ENCODE measurements at places on chromosomes 3 and 15.

DNA sequence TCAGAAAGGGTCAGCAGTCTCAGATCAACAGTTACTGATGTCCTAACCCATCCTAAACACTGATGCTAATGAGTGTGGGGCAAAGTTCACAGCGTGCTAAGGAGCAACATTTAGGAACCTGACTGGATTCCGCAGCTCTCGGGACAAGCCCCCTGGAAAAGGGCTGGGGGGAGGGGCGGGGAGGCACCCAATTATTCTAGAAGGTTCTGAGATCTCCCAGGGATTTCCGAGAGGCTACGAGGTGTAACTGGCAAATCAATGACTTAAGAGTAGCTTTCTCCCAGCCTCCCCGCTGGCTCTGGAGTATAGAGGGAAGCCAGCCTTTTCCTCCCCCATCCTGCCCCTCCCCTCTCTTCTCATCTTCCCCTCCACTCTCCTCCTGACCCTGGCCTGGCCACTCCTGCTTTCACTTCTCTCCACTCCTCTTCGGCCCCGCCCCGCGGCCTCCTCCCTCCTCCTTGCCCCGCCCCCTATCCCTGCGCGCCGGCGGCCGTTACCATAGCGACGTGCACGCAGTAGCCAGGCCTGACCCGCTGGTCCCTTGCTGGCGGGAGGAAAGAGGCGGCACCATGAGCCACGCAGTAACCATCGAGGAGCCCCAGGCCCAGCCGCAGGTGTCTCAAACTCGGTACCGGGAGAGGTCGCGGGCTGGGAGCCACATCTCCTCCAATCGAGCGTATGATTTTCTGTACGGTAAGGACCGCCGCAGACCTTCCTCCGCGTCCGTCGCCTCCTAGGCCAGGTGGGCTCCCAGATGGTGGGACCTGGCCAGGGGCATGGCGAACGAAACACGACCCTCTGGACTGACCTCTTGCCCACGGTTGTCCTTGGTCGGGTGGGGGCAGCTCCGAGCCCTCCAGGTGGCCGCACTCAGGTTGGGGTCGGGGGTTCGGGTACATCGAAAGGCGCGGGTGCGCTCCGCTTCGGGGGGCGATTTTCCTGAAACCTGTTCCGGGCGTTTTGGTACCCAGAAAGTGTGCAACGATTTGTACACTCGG is at the start of gene CFAP91:
TSS of gene CFAP91 (plus strand) at position 493 of the 998 bp plus-strand sequence. CDS start at position 570, 77 bp downstream.
- no peak for DNase-seq

DNA sequence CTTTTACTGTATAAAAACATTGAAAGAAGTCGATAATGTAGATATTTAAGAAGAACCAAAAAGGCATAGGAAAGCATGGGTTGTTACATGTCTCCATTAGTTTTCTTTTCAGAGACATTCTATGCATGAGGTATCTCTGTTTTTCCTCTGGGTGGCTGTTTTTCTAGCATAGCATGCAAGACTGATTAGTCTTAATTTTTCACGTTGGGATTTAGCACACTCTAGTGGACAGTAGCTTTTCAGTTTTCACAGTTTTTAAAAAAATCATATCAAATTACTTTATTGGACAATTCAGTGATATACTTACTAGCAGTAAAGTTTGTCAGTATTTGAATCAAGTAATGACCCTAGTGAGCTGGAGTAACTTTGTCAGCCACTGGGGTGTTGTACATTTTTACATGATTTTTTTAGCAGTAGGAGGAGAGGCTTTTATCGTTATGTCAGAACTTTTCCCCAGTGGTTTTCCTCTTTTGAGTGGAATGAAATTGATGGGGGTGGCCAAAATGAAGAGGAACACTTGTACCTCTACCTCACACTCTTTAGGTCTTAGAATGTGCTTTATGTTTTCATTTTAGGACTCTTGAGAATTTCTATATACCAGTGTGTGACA is 57.2 kb downstream of the SEC22A start:
- DNase-seq: no peak

DNA sequence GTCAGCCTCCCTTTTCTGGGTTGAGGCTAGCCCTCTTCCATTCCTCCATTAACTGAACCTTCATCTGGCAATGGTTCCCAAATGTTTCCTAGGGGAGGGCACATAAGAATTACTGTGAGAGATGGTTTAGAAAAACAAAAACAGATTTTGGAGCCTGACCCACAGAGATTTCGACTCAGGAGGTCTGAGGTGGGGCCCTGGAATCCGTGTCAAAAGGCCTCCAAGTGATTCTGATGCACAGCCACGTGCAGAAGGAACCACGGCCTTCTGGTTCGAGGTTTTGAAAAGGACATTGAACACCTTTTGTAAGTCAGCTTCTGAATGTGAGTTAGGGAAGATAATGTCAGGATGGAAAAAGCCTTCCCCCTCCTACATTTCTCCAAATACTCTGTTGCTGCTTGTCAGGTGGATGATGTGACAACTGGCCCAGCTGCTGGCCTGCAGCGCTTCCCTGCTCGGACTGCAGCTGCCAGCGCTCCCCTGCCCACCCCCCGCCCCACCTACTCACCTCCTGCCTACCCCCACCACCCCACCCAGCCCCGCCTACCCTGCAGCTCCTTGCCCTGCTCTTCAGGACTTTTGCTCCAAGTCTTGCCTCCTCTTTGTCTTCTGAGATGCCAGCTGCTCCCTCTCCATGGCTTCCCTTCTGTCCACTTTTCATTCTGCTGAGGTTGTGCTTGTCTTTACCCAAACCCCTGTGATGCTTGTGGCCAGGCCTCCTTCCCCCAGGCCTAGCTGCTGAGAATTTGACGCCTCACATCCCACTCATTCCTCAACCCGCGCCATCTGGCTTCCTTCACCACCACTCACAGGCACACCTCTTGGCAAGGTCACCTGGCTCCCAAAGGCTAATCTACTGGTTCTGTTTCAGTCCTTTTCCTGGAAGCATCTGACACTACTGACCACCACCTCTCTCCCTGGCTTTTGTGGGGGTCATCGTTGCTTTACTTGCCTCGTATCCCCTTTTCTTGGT is 6.6 kb downstream of the EHD4 start:
- DNase-seq: no peak

DNA sequence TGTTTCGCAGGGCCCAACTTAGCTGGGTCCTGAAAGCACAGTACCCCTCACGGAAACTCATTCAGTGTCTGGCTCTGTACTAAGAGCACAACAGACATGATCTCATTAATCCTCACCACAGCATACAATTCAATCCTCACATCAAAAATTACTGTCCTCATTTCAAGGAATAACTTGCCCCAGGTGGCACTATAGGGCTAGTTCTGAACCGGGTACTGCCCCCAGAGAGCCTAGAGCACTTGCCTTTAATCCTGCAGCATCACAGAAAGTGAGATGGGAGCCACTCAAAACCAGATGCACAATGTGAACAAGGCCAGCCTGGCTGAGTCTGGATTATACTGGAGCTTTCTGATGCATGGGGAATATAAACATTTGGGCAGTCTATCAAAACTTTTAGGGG is 122.6 kb downstream of the OSBPL10 start:
- DNase-seq: no peak

GRCh38 chr15:64058279-64058678 is 12.0 kb upstream of the DAPK2 start:
- DNase-seq: no peak

DNA sequence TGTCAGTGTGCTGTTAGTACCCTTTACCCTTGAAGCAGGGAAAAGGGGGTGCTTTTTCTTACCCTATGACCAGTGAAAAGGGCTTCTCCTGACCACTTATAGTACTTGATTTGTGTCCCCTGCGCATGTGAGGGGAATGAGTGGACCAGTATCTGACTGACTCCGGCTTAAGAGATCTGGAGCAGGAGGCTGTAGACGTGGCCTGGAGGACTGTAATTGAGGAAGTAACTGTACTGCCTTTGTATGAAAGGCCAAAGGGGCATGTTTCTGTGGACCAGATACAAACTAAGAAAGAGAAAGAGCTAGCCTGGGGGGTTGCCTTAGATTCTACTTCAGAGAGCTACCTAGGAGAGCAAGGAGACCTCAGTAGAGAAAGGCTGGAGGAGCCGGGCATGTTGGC is 89.9 kb upstream of the TBL1XR1 start:
- DNase-seq: no peak

DNA sequence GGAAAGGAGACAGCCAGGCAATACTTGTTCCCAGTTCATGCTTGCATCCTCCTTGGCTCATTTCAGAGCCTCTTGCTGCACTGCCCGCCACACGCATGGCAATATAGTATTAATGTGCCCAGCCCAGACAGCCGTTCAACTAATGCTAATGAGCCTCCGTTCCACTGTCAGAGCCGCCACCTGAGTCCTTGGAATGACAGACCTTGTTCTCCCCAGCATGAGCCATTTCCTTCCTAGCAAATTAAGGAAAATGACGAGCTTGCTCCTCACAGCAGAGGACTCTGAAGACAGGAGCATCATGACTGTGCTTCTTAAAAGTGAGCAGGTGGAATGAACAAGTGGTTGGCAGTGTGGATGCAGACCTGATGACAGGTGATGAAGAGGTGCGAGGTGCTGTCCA is 10.8 kb upstream of the LRRC15 start:
- DNase-seq: no peak

GRCh38 chr3:189324538-189325138 is 152.9 kb downstream of the TPRG1 start:
- DNase-seq: no peak

DNA sequence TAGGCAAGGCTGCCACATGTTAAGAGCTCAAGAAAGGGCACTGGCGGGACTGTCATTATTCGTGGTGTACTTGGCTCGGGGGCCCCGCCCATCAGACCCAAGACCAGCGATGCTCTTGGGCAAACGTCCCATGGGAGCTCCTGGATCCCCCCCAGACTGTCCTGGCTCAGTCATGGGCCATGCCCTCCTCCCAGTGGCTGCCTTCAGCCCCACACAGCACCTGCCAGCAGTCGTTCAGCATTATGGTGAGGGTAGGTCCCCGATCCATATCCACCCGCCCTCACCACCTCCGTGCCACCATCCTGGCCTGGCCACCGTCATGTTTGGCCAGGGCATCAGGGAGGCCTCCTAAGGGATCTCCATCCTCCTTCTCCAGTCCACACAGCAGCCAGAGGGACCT is 51.4 kb upstream of the IQSEC1 start:
- DNase-seq: no peak

DNA sequence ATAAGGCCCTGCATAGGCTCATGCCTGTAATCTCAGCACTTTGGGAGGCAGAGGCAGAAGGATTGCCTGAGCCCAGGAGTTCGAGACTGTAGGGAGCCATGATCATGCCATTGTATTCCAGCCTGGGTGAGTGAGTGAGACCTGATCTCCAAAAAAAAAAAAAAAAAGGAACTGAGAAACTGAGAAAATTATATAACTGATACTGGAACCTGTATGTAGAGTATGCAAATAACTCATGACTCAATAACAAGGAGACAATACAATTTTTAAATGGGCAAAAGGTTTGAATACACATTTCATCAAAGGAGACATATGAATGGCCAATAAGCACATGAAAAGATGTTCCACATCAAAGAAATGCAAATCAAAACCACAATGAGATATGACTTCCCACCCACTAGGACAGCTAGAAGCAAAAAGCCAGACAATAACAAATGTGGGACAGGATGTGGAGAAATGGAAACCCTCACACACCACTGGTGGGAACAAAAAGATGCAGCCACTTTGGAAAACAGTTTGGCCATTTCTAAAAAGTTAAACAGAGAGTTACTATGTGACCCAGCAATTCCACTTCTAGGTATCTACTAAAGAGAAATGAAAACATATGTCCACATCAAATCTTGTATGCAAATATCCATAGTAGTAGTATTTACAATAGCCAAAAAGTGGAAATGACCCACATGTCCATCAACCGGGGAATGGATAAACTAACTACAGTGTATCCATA is 70.7 kb downstream of the IQSEC1 start:
- no peak for DNase-seq

DNA sequence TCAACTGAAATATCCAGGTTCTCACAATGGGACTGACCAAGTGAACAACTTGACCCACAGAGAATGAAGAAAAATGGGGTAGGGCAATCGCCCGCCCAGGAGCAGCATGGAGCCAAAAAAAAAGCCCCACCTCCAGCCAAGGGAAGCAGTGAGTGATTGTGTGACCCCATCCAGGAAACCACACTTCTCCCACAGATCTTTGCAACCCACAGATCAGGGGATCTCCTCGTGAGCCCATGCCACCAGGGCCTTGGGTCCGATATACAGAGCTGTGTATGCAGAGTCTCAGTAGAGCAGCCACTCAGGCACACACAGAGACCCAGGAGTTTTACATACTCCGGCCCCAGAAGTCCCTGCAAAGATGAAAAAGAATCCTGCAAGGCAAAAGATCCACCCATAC is 35.7 kb downstream of the PYGO1 start:
- no peak for DNase-seq

DNA sequence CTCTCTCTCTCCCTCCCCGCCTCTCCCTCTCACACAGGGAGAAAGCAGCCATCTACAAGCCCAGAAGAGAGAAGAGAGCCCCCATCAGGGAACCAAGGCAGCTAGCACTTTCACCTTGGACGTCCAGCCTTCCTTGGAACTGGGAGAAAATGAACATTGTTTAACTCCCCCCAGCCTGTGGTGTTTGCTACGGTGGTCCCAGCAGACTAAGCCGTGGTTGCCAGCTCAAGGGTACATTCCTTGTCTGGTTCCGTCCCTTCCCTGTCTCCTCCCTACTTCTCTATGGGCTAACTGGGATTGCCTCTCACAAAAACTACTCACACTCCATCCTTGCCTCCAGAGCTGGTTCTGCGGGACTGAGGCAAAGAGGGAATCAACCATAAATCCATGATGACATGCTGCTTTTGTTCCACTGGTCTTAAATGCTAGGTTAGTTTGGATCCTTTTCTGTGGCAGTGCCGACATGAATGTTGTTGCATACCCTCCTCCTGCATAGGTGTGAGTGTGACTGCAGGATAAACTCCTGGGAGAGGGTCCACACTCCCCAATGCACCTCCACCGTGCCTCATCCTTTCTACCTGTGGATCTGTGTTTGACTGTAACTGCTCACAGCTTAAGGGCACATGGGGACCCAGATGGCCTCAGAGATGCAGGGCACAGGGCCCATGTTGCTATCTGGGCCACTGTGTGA is 12.0 kb downstream of the C3orf22 start:
- DNase-seq: no peak

- no peak for DNase-seq
Measured at GRCh38 chr3:126551839-126552687, 6.7 kb downstream of the C3orf22 start.

DNA sequence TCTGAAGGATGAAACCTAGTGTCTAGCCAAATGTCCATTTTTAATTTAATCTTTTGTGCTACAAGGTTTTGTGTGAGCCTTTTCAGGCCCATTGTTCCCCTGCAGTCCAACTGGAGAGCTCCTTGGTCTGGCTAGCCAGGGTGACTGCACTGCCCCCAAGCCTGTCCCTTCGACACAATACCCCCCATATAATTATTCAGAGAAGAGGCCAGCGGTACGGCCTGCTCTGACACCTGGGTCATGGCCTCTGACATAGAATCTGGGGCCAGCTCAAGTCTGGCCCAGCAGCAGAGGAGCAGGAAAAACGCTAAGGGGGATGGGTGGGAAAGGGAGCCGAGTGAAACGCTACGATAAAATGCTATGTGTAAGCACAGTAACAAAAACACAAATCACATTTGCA is 64.2 kb upstream of the PYGO1 start:
- DNase-seq: no peak

DNA sequence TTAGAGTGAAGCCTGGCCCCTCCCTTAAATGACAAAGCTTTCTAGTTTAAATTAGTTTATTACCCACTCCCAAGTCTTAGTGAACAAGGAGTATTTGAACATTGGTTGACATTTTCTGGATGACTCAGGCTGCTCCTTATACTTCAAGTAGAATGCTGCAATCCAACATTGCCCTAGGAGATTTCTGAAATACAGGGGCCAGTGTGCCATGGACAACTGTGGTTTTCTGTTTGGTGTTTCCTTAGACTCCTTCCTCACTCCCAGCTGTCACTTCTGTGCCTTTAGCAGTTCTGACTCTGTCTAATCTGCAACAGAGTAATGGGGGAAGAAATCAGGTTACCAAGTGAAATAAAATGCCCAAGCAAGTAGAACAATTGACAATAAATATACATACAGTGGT is 116.1 kb upstream of the P2RY1 start:
- no peak for DNase-seq

All from cortex of kidney (tissue), 1 donor.